ENCODE measurements at places on chromosomes 7 and 10.

DNA sequence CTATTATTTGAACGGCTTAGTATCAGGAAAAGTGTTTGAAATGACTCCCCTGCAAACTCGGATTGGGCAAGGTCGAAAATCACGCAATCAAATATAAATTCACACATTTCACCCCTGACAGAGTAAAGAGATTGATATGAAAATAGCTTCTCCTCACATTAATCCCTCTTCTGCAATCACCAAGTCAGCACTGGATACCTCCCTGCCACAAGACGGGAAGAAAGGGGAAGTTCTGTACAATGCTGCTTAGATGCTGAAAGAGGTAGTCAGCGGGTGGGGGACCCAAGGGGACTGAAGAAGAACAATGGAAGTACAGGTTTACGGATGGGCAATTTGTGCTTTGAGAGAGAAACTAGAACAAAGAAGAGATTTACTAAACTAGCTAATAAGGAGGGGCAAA is 72.0 kb upstream of the ANK3 start:
- no peak for DNase-seq

- no peak for DNase-seq
Measured at GRCh38 chr10:49144058-49144720, 10.4 kb upstream of the FAM170B start.

DNA sequence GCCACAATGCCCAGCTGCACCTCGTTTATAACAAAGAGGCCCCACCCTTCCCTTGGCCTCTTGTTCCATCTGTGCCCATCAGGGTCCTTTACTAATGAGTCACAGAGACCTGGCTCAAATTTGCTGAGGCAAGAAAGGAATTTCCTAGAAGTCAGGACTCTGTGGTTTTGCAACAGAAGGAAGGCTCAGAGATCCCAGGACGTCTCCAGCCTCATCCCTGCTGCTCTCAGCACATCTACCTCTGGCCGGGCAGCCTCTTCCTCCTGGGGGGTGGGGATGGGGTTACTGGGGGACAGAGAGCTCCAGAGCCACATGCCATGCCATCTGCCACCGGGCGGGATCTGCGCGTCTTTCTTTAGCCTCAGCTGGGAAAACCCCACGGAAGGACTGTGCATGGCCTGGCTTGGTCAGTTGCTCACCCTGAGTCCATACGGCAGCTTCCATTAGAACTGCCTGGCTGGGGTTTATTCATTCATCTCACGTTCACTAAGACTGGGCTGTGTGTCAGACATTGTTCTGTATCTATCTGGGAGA is 41.9 kb upstream of the PSMG3 start:
- DNase-seq = no peak

GRCh38 chr10:77637532-77638320 is at the start of gene KCNMA1:
TSS of gene KCNMA1 (minus strand) at chr10:77637808.
- DNase-seq = no peak

DNA sequence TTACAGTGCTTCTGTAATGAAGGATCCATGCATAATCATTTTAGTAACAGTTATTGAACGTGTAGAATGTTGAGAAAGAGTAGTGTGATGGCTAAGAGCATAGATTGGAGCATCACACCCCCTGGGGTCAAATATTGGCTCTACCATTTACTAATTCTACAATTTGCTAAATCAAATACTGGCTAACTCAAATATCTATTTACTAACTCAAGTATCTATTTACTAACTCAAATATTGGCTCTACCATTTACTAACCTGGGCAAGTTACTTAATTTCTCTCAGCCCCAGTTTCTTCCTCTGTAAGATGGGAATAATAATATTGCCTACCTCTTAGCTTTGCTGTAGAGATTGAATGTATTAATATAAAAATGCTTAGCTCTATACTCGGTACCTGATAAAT is 64.0 kb downstream of the CDK14 start:
- no peak for DNase-seq

GRCh38 chr10:23094786-23095403 is 484 bp upstream of the MSRB2 start:
- no peak for DNase-seq
